Stimulated activated CD4-positive, alpha-beta T cell treated with anti-CD3 and anti-CD28 coated beads, Interleukin-4, amount 100 ng/mL, for 48 hours (primary cell): ENCODE measurements at places on chromosomes 7 and 10.

DNA sequence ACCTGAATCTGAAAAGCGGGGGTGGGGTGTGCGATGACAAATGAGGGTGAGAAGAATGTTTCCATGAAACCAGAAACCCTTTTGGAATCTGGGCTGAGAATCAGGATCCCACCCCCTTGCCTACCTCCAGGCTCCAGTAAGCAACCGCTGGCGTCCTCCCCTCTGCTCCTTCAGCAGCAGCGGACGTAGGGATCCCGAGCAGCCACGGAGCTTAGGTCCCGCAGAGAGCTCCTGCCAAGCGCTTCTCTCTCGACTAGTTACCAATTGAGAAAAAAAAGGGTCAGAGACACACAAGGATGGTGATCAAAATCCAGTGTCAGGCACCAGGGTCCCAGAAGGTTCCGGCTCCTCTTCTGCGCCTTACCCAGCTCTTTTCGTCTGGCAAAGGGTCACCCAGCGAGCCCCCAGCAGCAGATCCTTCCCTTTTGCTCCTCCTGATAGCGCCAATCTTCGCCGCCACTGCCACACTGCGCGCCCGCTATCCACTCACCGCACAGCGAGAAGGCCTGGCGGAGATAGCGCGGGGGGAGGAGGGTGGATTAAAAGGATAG is 733.5 kb downstream of the ZWINT start:
- DNase-seq: no peak

DNA sequence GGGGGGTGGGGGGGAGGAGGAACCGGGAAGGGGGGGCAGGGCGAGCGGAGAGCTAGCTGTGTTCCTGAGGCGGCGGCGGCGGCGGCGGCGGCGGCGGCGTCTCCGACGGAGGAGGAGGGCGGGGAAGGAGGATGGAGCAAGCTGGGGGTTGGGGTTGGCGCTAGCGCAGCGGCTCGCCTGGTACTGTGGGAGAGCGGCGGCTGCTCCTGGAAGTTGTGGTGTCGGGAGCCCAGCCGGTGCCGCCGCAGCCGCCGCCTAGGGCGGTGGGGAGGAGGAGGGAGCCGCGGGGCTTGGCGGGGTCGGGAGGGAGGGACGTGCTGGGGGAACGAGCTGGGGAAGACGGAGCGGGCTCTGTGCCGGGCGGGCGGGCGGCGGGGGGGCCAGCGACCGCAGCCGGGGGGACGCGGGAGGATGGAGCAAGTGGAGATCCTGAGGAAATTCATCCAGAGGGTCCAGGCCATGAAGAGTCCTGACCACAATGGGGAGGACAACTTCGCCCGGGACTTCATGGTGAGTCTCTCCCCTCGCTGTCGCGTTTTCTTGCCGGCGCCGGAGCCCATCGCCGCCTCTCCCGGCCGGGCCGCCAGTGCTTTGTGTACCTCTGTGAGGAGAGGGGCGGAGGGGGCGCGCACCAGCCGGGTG is at the start of gene PTPN12:
TSS of gene PTPN12 (plus strand) at position 160 of the 642 bp plus-strand sequence. CDS start at position 412, 252 bp downstream.
- no peak for DNase-seq

GRCh38 chr10:129779126-129780111 is 184.7 kb downstream of the EBF3 start:
- DNase-seq: no peak

- DNase-seq: no peak
Measured at GRCh38 chr10:117591043-117591442, 48.5 kb downstream of the EMX2 start.

- DNase-seq: no peak
Measured at GRCh38 chr10:58609532-58610150, 97.0 kb downstream of the BICC1 start.

GRCh38 chr7:100604976-100605911 is 3.1 kb downstream of the PCOLCE start:
- DNase-seq: no peak

DNA sequence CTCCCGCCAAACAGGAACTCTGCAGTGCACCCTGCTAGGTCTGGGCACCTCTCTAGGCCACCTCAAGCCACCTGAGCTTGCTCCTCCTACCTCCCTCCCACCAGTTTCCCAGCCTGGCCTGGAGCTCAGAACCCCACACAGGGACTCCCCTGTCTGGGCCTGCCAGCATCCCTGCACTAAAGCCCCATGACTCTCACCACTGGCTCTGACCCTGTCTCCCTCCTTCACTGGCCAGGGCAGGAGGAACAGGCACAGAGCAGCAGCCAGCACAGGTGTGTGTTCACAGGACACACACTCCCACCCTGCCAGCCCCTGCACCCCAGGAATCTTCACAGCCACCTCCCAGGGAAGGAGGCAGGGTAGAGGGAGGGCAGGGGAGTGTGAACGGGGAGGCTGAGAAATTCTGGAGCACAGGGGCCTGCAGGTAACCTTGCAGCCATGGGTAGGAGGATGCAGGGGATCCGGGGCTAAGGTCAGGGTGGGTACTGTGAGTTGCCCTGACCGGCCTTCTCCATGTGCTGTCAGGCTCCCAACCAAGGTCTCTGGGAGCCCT is 13.9 kb upstream of the ANTXRL start:
- no peak for DNase-seq

DNA sequence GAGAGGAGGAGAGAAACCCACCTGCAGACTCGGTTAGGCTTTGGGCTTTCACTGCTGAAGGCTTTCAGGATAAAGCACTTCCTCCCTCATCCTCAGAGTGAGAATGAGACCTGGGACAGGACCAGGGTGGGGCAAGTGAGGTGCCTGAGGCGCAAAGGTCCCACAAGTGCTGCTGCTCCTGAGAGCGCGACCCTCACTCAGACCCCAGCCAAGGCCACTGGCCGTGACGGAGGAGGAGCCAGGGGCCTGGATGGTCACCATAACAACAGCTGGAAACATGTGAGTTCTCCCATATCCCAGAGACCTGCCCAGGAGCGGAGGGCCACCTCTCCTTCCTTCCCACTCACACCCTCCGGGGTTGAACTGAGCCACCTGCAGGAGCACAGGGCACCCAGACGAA is 46.9 kb upstream of the MKRN1 start:
- no peak for DNase-seq

DNA sequence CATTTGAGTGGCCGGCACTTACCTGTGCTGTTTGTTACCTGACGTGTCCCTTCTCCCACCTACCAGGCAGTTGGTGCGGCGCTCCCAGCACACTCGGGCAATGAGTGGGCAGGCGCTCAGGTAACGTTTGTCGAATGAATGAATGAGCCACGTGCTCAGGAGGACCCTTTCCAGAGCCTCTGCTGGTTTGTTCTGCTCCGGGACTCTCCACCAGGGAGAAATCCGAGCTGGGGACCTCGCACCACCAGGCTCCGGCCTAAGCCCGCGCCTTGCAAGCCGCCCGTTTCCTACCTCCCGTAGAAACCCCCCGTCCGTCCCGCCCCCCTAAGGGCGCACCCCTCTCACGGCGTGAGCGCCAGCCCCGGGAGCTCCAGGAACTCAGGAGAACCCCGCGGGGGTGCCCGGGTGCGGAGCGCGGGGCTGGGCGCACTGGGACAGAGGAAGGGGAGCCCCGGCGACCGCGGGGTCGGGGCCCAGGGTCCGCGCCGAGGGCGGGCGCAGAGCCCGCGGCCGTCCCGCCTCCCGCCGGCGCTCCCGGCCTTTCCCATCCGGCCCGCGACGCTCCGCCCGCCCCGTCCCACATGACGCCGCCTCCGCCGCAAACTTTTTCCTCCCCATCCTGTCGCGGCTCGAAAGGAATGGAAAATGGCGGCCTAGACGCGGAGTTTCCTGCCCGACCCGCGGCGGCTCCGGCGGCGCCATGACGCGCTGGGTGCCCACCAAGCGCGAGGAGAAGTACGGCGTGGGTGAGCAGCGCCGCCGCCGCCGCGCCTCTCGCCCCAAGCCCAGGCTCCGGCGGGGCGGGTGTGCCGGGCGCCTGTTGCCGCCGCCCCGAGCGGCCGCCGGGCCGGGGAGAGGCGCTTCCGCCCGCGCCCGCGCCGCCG is at the start of gene DOCK1:
TSS of gene DOCK1 (plus strand) at position 611 of the 884 bp plus-strand sequence. CDS start at position 701, 90 bp downstream.
- peak; percentile 4 for DNase-seq

- no peak for DNase-seq
Measured at GRCh38 chr10:114940735-114941134, 2.7 kb downstream of the TRUB1 start.

DNA sequence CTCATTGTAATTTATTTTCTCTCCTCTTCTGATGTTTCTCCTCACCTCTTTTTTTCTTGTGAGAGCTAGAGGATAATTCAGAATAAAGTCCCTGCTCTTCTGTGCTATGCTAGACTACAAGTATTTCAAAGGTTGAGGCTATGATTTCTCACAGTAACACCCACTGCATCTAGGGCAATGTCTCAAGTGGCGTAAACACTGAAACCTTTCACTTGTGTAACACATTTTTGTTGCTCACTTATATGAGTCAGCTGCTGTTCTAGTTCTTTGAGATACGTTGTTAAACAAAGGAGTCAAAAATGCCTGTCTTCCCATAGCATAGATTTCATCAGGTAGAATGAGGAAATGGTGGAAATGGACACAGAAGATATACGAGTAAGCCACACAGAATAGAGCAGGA is 305.1 kb upstream of the PITRM1 start:
- no peak for DNase-seq

GRCh38 chr10:15658069-15658702 is 61.5 kb downstream of the ITGA8 start:
- no peak for DNase-seq
